ENCODE measurements at places on chromosomes 16 and 17.

GRCh38 chr16:87075319-87075860, 241.8 kb downstream of the C16orf95 start:
- DNase-seq = no peak

GRCh38 chr17:55693254-55694216, 29.1 kb downstream of the TMEM100 start:
- DNase-seq = no peak

DNA sequence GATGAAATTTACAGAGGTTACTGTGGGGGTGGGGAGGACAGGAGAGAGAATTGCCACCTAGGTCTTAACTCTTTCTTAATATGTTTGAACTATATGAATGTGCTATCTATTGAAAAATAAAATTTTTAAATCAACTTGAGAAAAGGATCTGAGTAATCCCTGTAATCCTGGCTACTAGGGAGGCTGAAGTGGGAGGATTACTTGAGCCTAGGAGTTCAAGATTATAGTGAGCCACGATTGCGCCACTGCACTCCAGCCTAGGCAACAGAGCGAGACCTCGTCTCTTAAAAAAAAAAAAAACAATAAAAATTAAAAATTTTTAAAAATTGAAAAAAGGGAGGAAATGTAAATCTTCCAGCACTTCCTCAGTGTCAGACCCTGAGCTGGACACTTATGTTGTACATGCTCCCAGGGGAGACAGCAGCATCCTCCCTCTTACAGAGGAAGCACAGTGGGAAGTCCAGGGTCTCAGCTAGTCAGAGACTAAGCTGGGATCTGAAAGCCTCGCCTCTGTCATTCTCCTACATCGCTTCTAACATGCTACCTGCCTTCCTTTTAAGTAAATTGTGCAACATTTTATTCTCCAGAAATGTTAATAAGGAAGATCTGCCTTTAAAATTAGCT, 21.9 kb downstream of the PMM2 start:
- no peak for DNase-seq

DNA sequence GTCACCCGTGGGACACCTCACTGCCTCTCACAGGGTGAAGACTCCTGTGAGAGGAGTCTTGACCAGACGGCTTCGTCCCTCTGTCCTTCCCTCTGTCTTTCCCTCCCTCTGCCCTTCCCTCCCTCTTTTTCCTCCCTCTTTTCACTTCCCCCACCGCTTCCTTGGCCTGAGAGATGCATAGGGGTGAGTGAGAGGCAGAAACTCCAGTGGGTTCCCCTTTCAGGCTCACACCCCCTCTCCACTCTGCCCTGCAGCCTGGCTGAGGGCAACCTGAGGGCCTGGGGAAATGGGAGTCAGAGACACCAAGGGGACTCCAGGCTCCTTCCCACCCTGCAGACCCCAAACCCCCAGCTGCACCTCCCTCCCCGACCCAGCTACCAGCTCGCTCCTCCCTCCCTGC, 14.6 kb upstream of the KRT17 start:
- DNase-seq = no peak

- DNase-seq = no peak
Measured at GRCh38 chr17:36824678-36825101, 112.6 kb upstream of the LHX1 start.

DNA sequence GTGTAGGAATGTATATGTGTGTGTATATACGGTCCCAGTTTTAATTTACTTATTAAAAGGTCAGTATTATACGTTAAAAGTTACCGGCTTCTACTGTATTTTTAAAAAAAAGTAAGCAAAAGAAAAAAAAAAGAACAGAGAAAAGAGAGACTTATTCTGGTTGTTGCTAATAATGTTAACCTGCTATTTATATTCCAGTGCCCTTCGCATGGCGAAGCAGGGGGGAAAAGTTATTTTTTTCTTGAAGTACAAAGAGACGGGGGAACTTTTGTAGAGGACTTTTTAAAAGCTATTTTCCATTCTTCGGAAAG, 1.6 kb downstream of the NOG start:
- DNase-seq = no peak

GRCh38 chr17:35018814-35019213, 38.5 kb downstream of the LIG3 start:
- DNase-seq = no peak

- DNase-seq = no peak
Measured at GRCh38 chr17:68853036-68853435, 102.2 kb downstream of the ABCA8 start.

GRCh38 chr17:58344791-58345157, 7.2 kb downstream of the SUPT4H1 start:
- no peak for DNase-seq

- DNase-seq = no peak
Measured at GRCh38 chr17:40491486-40491885, 9.9 kb downstream of the TNS4 start.

GRCh38 chr16:69796285-69797118, 34.4 kb downstream of the WWP2 start:
- no peak for DNase-seq

DNA sequence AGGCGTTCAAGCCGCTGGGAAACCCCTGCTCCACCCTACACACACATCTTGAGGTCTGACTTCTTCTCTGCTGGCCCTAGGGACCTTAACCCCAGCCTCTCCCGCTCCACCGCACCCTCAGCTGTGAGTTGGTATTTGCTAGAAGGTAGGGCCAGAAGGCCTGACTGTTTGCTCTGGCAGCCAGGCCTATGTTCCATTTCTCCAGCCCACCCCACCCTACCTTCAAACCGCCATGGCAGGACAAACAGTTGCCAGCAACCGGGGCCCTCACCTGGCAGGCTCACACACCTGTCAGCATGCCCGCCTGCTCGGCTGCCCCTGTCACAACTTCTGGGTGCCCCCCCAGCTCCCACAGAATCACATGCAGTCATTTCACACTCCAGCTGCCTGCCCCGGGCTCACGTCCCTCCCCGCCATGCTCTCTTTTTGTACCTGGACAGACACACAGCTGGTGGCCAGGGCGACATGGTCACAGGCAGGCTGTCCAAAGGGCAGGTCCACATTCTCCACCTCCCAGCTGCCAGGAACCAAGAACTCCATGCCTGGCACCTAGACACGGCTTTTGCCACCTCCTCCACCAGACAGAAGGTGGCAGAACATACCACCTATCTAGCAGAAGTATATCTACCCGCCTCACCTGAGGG, 2.6 kb upstream of the ATP2A3 start:
- no peak for DNase-seq

DNA sequence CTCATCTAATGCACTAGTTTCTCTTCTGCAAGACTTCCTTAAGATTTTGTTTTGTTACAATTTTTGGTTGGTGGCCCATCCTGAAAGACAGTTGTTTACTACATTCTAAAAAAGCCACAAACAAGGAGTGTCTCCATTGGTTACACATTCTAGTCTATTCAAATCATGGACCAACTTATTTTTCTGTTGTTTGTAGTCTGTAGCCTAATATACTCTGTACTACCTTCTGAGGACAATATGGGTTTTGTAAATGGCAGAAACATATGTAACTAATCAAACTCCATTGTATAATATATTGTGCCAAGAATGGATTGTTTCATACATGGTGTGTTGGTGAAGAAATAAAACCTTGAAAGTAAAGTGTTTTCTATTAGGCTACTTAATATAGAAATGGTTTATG, 79.5 kb upstream of the DHX40 start:
- DNase-seq = no peak

GRCh38 chr16:57809276-57810196, 7.2 kb upstream of the KIFC3 start:
- DNase-seq = no peak

DNA sequence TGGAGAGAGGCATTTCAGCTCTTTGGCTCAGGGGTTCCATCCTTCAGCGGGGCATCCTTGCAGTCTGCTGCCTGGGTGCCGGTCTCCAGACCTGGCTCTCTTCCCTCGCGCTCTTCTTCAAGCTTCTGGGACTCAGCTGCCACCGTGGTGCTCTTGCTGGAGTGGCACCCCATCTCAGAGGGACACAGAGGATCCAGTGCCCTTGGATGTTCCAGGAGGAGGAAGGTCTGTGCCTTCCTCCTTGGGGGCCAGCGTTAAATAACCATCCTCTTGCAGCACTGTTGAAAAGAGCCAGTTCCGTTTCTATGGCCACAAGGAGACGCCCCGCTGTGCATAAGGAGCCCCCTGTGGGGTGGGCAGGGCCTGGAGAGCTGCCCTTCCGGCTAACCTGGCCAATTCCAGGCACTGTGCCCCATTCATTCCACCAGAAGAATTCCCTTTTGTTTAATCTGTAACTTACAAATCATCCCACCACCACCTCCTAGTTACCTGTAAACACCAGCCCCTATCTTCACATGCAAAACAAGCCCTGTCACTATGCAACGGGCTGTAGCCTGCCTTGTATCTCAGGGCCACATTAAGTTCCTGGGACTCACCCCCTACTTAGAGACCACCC, 8.6 kb downstream of the CHD9NB start:
- DNase-seq = no peak

DNA sequence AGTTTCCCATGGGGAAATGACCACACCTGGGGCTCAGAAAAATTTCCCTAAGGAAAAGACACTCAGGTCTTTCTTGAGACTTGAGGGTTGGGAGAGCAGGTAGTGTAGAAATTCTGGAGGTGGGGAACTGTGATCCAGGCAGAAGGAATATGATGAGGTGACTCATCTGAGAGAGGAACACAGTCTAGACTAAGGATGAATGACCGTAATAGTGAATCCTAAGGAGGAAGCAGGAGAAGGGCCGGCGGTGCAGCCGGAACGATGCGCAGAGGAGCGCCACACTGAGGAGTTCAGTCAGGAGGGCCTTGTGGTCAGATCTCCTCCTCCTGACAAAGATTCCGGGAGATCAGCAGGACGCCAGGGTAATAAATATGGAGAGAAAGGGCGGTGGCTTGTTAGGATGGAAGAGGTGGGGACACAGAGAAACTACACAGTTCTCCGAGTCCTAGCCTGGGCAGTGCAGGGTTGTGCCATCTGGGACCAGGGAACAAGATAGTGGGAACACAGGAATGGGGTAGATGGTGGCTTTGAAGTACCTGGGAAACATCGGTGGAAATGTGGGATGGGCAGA, 135.6 kb downstream of the PARN start:
- DNase-seq = no peak

DNA sequence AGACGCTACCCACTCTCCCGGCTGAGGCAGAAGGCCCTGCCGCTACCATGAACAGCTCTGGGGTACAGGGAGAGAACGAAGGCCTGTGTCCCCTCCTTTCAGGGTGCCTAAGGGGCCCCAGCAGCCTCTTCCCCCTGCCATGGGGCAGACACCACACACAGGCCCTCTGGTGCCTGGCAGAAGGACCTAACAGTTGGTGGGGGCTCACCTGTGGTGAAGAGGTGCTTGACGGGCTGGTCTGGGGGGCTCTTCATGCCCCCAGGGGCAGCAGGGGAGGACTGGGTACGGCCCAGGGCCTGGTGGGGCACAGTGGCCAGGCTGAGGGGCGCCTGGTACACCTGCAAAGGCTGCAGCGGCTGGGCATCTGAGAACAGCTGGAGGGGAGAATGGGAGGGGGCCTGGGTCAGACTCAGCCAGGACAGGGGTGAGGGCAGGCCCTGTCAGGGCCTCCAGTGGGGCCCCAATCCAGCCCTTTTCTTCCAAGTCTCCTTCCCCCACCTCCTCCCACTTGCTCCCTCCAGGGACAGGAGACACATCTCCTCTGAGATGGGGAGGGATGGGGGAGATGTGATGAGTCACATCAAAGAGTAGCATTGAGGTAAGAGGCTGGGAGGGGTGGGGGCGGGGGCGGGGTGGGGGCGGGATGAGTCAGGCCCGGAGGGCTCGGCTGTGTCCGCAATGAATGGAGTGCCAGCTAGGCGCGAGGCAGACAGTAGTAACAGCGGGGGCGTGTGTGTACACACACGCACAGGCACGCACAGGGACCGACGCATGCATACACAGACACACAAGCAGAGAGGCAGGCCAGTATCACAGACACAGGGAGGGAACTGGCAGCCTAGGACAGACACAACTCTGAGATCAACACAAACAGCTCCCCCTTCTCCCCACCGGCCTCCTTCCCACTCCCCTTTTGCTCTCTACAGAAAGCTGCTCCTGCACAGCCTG, 16.1 kb downstream of the G6PC3 start:
- no peak for DNase-seq

GRCh38 chr17:75771334-75772281, 6.6 kb upstream of the GALK1 start:
- no peak for DNase-seq

DNA sequence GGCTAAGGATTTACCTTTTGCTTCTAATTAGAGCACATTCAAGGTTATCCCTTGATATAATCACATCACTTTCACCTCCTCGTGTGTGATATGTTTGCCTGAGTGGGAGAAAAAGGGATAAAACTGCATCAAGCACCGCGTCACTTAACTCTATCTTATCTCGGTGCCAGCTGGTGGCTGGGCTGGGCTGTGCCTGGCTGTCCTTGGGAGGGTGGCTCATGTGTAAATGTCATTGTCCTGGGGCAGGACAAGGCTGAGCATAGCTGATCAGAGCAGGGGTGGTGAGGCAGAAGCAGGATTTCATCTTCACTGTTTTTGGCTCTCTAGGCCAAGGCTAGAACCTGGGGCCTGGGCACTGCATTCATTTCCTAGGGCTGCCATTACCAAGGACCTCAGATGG, 105.3 kb downstream of the RAP1GAP2 start:
- no peak for DNase-seq

GRCh38 chr17:10875430-10875851, 37.6 kb upstream of the PIRT start:
- DNase-seq = no peak

DNA sequence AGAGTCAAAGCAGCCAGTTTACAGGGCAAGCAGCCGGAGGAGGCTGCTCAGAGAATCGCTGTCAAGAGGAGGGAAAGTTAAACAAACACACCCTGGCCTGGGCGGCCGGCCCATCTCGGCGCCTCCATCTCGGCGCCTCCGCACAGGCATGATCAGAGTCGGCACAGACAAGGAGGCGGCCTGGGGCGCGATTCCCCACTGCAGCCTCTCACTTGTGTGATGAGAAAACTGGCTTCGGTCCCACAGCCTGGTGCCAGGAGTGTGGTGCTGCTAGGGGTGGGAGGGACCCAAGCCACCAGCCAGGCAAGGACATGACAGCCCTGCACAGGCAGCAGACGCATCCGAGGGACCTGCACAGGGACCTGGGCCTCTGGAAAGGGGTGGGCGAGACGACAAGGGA, 17.7 kb downstream of the SLC38A10 start:
- no peak for DNase-seq

- DNase-seq = no peak
Measured at GRCh38 chr17:62675260-62675659, 47.8 kb downstream of the MRC2 start.

DNA sequence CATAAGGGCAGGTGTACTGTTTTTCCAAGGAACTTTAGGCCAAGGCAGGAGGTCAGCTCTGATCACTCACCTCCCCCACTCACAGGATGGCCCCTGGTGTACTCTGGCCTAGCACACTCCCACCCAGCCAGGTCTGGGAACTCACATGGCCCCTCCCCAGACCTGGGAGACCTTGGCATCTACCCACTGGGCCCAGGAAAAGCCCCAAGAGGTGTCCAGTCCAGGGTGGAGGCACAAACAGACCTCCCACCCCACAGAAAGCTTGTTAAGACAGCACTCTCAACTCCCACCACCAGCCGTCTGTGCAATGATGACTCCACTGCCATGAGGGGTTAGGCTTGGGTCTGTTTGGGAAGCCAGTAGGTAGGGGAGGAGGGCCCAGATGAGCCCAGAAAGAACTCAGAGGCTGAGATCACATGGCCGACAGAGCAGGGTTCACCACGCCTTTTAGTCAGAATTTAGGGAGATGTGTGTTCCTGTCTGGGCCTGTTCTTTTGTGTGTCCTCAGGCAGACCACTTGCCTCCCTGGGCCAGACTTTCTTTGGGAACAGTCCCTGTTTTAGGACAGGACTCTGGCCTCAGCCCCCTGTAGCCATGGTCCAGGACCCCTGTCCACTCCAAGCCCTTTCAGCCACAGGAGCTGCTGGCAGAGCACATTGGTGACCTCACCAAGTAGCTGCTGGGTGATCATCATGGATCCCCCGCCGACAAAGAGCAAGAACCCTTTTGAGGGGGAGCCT, 12.1 kb upstream of the CBFB start:
- no peak for DNase-seq
